H4 (cell line): ENCODE measurements at places on chromosomes 6 and 20. TPM values are rescaled to one million over a fixed set of nuclear protein-coding genes. Genes with fewer than 3 reads are reported as not detected.

GRCh38 chr6:20001286-20001685 is 164.1 kb downstream of the ID4 start:
- DNase-seq = no peak

DNA sequence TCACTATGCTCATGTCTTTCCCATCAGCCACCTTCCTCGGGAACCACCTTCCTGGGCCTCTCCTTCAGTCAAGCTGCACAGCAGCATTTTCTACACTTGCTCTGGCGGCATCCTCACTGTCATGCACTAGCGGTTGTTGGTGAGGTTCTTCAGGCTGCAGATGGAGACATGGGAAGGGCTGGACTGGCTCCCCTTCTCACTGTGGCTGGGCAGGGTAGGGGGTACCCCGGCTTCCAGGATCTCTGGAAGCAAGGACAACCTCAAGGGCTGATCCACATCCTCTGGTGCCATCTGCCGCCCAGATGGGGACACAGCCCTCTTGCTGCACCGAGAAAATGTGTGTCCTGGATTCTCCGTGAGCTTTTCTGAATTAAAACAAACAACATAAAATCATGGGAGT is 180.1 kb upstream of the RNF24 start:
- DNase-seq = no peak

GRCh38 chr20:7387638-7388193 is 552.5 kb downstream of the HAO1 start:
- no peak for DNase-seq

BPIFB4 gene
- total RNA-seq = not detected in 2 replicates

PI16 gene
- not detected in 2 replicates for total RNA-seq

GRCh38 chr20:22833851-22834250 is 201.3 kb upstream of the SSTR4 start:
- DNase-seq = no peak
